ENCODE measurements at places on chromosomes 3 and 15. TPM values are rescaled to one million over a fixed set of nuclear protein-coding genes. Genes with fewer than 3 reads are reported as not detected.

TRANK1 gene
- total RNA-seq = 5.6 TPM

SYNPR gene
- total RNA-seq = not detected

ALDH1A2 gene
- 0.18 TPM for total RNA-seq

DNA sequence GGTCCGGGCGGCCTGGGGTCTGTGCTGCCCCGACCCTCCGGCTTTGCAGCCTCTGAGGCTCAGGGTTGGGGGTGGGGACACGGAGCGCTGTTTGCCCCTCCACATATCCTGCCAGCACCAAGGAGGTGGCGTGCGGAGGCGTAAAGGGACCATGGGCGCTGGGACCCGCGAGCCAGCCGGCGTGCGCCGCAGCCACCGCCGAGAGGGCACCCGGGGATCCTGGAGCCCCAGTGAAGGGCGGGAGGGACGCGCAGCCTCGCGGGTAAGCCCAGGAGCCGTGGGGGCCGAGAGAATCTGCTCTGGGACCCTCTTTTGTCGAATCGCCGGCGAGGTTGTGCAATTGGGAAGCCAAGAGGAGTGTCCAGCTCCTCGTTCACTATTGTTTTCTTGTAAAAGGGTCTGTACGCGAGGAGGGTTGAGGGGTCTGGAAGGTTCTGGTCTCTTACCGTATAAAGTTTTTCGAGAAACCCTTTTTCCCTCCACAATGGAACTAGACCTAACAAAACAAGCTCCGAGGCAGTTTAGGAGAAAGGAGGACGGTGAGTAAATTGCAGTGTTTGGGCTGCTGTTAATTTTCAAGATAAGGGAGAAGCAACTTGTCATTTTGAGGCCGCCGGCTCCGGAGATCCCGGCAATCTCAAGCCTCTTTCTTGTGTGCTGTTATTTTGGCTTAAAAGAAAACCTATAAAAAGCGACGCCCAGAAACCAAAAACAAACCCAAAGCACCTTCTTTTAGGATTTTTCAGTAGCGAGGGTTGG, 29.9 kb upstream of the ST3GAL6 start:
- no peak for DNase-seq

GRCh38 chr3:126469479-126469878, 6.2 kb downstream of the ZXDC start:
- no peak for DNase-seq

DNA sequence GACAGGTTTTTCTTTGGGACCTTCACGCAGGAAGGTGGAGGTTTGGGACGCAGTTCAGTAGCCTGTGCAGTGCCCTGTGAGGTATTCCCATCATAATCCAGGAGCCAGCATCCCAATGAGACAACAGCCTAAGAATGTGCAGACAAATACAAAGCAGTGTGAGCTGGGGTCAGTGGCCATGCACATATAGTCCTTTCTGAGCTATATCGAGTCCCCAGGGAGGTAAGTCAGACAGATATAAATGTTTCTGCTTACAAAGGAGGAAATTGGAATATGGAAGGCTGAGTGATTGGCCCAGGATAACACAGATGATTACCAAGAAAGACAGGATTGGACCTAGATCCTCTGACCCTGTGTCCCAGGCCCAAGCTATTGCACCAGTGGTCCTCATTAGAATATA, 216.6 kb upstream of the TRIM42 start:
- DNase-seq = no peak

- peak; percentile 33 for DNase-seq
These were observed 9.7 kb upstream of the RIOX2 start for GRCh38 chr3:97981886-97982285.
